Neural crest cell (in vitro differentiated cells): ENCODE measurements at places on chromosomes 5 and 9. TPM values are rescaled to one million over a fixed set of nuclear protein-coding genes. Genes with fewer than 3 reads are reported as not detected.
A peak's percentile ranks its signal among the peaks of the same experiment; 100 is the strongest.

The CDKN2A gene
- 0.68 TPM in 1 of 2 replicates, not detected in the other for total RNA-seq

The ORM2 gene
- not detected in 2 replicates for total RNA-seq

The AIF1L gene
- total RNA-seq, result 118 and 122 TPM in 2 replicates

The ALDH1A1 gene
- total RNA-seq, result 0.14 TPM in 2 replicates

The WDR31 gene
- total RNA-seq, result 3.5 and 3.6 TPM in 2 replicates

The MLANA gene
- total RNA-seq, result not detected in 2 replicates

DNA sequence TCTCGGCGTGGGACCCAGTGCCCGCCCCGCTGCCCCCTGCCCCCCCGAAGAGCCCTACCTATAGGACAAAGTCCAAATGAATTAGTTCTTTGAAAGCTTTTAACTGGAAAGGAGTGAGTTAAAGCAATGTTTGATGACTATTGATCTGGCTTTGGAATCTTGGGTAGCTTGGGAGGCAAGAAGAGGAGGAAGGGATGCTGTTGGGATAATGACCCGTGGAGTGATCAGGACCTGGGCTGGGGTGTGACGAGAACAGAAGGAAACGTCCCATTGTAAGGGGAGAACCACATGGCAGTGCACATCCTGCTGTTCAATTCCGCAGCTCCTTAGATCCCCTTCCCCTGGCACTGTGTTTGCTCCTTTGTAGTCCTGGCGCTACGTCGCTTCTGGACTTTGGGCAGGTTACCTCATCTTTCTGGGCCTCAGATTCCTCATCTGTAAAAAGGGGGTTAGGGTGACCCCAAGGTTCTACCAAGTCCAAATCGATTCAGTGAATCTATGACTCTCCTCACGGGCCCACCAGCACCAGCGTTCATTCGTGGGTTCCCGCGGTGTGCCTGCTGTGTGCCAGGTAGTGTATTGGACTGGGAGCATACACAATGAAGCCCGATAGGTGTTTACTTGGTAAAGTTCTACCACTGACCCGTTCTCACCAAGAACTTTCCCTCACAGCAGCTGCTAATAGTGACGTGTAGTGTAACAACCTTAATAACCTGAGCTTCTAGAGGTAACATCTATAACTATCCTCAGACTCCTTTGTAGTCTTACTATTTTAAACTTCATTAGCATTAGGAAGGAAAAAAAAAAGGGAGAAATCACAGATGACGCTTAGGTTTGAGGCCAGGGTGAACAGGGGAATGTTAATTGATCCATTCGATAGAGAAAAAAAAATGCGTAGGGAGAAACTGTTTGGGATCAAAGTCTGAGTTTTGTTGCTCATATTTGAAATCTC is 1.1 kb upstream of the NADK2 start:
- H3K4me1 ChIP-seq, result peaks cover 44% of the 10 kb centered on the region
- peak overlapping the region; percentile 45 for H3K27ac ChIP-seq
- H3K36me3 ChIP-seq, result peaks cover 2% of the 10 kb centered on the region

GRCh38 chr9:35035851-35036701 is 36.3 kb downstream of the VCP start:
- H3K4me1 ChIP-seq, result no peaks in the 10 kb centered on the region
- H3K27ac ChIP-seq, result no peak overlapping the region
- H3K4me3 ChIP-seq, result no peak overlapping the region
- no peak for DNase-seq
- no peaks in the 10 kb centered on the region for H3K27me3 ChIP-seq

DNA sequence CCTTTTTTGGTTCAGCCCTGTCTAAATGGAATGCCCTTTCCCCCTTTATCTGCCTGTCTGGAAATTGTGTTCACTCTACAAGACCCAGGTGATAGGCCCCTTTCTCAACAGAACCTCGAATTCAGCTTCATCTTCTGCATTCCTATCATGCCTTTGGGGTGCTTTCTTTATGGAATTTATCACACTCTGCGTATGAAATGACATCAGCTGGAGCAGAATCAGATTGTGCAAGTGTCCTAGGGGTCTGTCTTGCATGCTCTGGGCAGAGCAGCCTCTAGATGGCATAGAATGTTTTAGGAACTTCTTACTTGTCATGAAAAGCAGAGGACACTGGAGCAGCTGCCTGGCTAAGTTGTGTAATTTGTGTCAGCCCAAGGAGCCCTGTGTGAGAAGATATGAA is 84.9 kb downstream of the ISL1 start:
- H3K4me3 ChIP-seq, result no peak overlapping the region
- peaks cover 12% of the 10 kb centered on the region for H3K27me3 ChIP-seq
- DNase-seq, result no peak
- H3K4me1 ChIP-seq, result peaks cover 5% of the 10 kb centered on the region

DNA sequence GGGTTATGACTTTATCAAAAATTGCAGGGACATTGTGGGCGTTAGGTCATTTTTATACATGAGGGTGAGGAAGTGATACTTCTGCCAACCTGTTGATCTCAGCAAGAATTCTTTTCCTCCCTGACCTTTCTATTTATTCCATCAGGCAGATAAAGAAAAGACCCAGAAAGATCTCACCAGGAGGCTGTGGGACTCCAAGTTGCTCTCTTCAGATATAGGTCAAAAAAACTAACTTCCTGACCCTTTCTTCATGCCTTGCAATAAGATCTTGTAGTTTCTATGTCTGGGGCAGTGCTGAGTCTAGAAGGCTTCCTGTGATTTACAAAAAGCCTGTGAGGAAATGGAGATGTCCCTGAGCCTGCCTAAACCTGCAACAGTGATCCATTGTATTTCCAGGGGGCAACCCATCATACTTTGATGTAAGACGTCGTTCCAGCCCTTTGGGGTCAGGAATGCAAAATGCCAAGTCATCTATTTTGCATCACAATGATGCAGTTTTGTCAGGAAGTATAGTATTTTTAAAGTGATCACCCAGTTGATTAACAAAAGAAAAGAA is 22.0 kb upstream of the PIK3R1 start:
- H3K4me1 ChIP-seq, result peaks cover 47% of the 10 kb centered on the region
- H3K4me3 ChIP-seq, result no peak overlapping the region
- DNase-seq, result no peak

GRCh38 chr9:135766251-135766650 is 64.3 kb downstream of the KCNT1 start:
- no peaks in the 10 kb centered on the region for H3K4me1 ChIP-seq
- no peak overlapping the region for H3K4me3 ChIP-seq
- H3K27me3 ChIP-seq, result no peaks in the 10 kb centered on the region
- H3K36me3 ChIP-seq, result no peaks in the 10 kb centered on the region

- DNase-seq, result no peak
- no peaks in the 10 kb centered on the region for H3K4me1 ChIP-seq
- H3K4me3 ChIP-seq, result no peak overlapping the region
- no peaks in the 10 kb centered on the region for H3K36me3 ChIP-seq
Observed at GRCh38 chr5:148205865-148206264, 3.0 kb downstream of the SPINK6 start.

DNA sequence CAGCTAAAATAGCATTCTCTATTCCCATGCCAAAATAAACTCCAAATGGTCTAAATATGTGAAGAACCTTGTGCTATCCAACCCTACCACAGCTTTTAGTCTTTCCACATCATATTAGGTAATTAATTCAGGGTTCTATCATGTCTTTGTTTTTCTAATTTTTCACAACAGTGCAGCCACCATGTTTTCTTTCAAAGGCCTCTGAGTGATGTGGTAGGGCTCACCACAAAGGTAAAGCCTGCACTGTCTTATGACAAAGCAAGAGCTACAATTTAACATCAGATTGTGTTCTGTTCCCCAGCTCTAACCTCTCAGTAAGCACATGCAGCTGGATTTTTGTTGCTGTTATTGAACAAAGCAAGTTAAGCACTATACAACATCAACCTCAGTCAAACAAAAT is 52.4 kb downstream of the MEF2C start:
- no peak overlapping the region for H3K4me3 ChIP-seq
- H3K4me1 ChIP-seq, result peaks cover 59% of the 10 kb centered on the region
- DNase-seq, result no peak

GRCh38 chr9:93595861-93596365 is 19.5 kb downstream of the PHF2 start:
- H3K4me3 ChIP-seq, result no peak overlapping the region
- H3K36me3 ChIP-seq, result peaks cover 3% of the 10 kb centered on the region
- H3K27me3 ChIP-seq, result no peaks in the 10 kb centered on the region
- DNase-seq, result no peak

DNA sequence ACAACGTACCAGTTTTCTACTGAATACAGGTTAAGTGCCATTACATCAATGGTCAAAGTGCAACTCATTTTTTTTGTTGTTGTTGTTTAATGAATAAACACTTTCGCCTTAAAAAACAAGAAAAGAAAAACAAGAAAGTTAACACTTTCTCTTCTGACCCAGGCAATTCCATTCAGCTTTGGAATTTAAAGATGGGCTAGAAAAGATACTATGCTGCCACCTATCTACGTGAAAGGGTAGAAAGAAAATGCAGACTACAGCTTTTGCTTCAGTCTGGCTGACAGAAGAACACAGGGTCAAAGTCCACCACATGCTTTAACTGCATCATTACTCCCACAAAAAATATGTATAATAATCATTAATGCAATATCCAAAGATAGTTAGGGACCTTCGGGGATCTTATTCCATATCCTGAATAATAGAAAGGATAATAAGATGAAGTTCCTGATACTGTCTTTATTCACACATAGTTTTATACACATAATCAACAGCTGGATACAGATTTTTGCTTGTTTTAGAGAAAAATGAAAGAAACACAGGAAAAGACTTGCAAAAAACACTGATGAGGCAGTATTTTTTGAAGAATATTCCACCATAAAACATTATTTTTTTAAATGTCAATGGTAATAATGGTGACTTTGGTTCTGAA is 40.4 kb downstream of the ZDHHC21 start:
- no peaks in the 10 kb centered on the region for H3K4me1 ChIP-seq
- no peak overlapping the region for H3K27ac ChIP-seq
- no peaks in the 10 kb centered on the region for H3K27me3 ChIP-seq
- H3K4me3 ChIP-seq, result no peak overlapping the region

GRCh38 chr9:83342006-83342405 is 196.2 kb downstream of the FRMD3 start:
- H3K36me3 ChIP-seq, result no peaks in the 10 kb centered on the region
- H3K27ac ChIP-seq, result no peak overlapping the region
- H3K27me3 ChIP-seq, result no peaks in the 10 kb centered on the region
- no peak overlapping the region for H3K4me3 ChIP-seq
- no peak for DNase-seq
- peaks cover 5% of the 10 kb centered on the region for H3K4me1 ChIP-seq

DNA sequence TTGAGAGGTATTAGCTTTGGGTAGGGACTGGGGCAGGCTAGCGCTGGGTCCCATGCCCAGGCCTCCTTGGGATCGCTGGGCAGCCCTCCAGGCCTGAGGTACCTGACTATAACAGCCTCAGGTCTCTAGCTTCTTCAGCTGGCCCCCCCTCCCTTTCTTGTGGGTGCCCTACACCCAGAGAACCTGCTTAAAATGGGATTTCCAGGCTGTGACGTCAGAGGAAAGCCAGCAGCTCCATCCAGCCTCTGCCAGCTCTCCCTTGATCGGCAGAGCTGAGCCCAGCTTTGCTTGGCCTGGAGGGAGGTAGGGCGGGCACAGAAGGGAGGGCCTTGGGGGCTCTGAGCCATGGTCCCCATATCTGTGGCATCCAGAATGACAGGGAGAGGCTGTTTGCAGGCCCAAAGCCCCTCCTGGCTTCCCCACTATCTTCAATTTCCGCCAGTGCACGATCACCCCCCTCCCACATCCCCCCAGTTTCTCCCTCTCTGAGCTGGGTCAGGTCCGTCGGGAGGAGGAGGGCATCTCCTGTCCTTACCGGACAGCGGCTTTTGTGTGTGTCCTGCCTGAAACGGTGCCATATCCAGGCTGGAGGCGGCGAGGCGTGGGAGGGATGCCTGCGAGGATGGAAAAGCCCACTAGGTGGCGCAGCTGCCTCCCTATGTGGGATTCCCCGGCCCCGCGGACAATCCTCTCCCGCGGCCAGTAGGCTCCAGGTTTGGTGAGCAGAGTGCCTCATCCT is 10.8 kb downstream of the REEP2 start:
- H3K4me3 ChIP-seq, result peak overlapping the region; percentile 65
- H3K27me3 ChIP-seq, result no peaks in the 10 kb centered on the region
- no peaks in the 10 kb centered on the region for H3K36me3 ChIP-seq

DNA sequence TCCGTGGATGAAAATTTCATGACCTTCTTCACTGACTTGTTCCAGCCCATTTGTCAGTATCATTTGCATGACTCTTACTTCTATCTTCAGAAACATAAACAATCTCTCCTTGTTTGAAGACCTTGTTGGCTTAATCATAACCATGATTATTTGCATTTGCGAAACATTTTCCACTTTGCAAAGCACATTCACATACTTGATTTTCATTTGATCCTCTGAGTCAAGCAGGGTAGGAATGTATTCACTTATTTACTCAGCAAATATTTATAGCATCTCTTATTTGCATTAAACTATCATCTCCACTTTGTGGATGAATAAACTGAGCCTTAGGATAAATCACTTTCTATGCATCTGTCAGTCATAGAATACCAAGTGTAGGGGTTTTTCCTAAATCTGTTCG is 343.0 kb upstream of the SGCD start:
- no peak overlapping the region for H3K27ac ChIP-seq
- H3K4me3 ChIP-seq, result no peak overlapping the region
- H3K27me3 ChIP-seq, result no peaks in the 10 kb centered on the region
- DNase-seq, result no peak
- H3K36me3 ChIP-seq, result no peaks in the 10 kb centered on the region
- no peaks in the 10 kb centered on the region for H3K4me1 ChIP-seq

GRCh38 chr9:115327436-115328122 is 209.6 kb upstream of the TNC start:
- H3K4me1 ChIP-seq, result no peaks in the 10 kb centered on the region
- no peak overlapping the region for H3K27ac ChIP-seq
- H3K4me3 ChIP-seq, result no peak overlapping the region

DNA sequence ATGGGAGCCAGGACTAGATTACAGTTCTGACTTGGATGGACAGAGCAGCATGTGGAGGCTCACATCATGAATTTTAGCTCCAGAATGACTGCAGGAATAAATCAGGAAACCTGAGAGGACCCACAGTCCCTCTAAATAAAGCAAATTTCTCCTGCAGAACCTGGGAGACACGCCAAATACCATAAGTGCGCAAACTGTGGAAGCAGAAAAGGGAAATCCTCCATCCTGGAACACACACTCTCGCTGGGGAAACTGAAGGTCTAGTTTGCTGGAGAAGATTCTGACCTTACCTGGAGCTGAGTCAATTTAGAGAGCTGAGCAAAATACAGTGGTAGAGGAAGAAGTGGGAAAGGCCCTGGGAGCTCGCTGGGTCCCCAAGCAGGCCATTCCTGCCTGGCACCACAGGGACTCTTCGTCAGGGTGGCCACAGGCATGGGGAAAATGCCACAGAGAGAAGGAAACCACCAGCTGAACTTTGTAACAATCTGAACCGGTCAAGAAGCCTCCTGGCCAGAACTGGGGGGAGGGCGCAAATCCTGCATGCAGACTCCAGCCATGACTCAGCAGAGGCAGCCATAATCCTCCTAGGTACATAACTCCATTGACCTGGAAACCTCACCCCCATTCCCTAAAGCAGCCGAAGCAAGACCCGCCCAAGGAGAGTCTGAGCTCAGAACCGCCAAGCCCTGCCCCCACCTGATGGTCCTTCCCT is 390.9 kb downstream of the LRRC70 start:
- H3K27ac ChIP-seq, result no peak overlapping the region
- no peaks in the 10 kb centered on the region for H3K27me3 ChIP-seq
- H3K36me3 ChIP-seq, result peaks cover 5% of the 10 kb centered on the region
- no peaks in the 10 kb centered on the region for H3K4me1 ChIP-seq
- H3K4me3 ChIP-seq, result no peak overlapping the region
